ENCODE measurements at places on chromosomes 4 and X. TPM values are rescaled to one million over a fixed set of nuclear protein-coding genes. Genes with fewer than 3 reads are reported as not detected.

DNA sequence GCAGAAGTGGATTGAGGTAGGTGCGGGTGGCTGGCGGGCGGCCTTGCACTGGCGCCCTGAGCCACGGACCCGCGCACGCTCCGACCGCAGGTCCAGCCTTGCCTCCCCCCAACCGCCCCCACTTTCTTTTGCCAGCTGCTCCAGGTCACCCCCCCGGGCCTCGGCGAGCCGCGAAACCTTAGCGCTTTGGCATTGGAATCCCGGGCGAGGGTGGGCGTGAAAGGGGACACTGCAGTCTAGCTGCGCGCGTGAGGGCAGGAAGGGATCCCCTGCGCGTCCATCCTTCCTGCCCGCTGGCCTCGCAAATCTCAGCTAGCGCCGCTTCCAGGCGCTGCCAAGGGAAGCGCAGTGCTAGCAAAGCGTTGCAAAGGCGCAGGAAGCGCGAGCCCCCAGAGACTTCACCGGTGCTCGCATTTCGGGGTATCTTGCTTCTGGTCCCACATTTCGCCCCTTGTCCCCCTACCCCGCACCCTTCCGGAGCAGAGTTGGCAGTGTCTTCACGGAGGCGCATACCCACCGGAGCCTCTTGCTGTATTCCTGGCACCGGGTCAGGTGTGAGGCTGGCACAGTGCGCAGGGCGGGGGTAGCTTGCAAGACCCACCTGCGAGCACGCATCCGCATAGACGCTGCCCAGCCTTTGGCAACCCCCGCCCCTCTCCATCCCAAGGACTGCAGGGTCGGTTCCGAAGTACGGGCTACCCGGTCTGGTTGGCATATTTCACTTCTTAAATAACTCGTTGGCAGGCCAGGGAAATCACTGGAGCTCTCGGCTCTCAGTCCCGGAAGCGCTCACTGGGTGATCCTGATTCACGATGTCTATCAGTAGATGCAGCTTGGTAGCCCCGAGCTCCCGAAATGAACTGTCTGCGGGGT, 104.4 kb downstream of the UCHL1 start:
- no peak for DNase-seq

GRCh38 chrX:122703762-122704161, 480.3 kb upstream of the GRIA3 start:
- peak; percentile 33 for DNase-seq

DNA sequence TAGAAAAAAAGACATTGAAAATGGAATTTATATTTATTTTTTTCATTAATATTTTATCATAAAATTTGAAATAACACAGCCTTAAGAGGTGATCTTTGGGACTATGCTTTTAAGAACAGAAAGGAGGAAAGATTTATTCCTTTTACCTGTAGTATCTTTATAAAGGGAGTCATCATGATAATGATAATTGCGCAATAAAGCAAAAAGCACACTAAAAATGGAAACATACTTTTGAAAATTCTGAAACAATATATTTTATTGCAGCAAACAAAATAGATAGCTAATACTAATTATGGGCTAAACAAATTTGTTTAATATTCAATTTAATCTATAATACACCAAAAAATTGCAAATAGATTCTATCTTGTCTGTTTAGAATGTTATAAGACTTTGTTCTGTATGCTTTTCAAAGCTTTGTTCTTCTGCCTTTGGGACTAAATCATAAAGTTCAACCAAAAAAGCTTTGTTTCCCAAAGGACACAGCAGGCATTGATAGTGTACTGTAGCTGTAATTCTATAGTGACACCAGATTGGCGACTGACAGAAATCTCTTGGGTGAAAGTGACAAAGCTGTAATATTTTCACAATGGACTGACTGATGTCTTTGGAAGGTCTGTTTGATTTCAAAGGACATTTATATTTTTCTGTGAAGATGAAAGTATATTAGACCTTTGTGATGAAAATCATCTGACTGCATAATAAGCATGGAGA, 2156.6 kb upstream of the TENM3 start:
- no peak for DNase-seq

- DNase-seq = no peak
Measured at GRCh38 chr4:84324303-84325245, 174.5 kb downstream of the NKX6-1 start.

DNA sequence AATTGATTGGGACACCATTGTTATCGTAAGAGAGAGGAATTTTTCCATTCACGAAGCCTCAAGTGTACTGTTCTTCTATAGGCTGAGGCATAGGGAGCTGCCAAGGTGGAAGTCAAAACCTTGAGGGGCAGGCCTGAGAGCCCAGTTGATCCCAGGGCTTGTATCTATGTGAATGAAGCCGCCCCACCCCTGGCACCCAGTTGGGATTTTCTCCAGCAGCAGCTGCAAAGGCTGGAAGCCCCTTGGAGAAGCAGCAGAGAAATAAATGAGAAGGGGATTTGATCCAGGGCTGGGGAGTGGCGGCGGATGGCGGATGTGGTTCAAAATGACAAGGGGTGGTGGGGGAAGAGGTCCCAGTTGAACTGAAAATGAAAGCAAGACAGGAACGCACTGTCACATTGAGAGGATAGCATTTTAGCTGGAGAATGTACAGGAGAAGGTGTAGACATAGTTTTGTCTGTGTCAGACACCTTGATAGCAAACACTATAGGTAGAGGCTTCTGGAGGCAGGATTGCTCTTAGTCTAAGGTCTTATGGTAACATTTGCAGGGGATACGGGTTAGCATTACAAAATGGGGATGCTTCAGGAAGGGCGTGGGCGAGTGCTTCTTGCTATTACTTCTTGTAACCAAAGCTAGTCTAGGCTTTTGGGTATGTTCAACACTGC, 32.6 kb downstream of the DOCK11 start:
- no peak for DNase-seq

GRCh38 chrX:118660085-118660484, 67.3 kb upstream of the IL13RA1 start:
- DNase-seq = no peak

GRCh38 chr4:40840985-40841571, 91.3 kb downstream of the NSUN7 start:
- peak; percentile 81 for DNase-seq

DNA sequence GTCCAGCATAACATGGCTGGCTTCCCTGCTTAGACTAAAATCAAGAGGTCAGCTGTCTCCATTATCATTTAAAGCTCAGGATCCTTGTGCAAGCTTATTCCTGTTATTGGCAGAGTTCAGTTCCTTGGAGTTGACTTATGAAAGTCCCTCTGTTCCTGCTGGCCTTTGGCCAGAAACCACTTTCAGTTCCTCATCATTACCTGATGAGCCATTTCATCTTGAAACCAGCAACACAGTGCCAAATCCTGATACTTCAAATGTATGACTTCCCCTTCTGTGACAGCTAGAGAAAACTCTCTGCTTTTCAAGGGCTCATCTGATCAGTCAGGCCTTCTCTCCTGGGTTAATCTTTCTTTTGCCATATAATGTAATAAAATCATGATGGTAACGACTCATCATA, 110.6 kb upstream of the FSTL5 start:
- no peak for DNase-seq

DNA sequence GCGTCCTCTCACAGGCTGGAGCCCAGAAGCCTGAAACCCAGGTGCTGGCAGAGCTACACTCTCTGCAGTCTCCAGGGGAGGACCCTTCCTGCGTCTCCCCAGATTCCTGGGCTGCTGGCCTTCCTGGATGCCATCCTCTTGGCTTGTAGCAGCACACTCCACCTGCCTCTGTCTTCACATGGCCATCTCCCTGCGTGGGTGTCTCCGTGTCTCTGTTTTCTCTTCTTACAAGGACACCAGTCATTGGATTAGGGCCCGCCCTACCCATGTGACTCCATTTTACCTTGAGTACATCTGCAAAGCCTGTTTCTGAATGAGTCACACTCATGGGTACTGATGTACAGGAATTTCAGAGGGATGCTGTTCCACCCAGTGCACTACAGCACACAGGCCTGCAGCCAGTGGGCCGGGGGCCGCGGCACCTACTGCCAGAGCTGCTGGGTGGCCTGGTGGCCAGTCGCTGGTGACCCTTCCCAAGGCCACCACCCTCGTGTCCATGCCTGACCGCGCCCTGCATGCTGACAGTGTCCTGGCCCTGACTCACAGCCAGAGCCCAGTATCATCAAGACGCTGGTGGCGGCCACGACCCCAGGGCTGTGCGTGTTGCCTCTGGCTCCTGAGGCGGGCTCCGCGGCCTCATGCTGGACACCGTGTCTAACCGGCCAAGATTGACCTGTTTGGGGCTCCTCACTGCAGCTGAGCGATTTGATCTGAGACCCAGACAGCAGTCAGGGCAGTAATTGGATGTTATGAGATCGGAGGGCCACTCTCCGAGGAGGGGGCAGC, 63.6 kb upstream of the NKX1-1 start:
- DNase-seq = no peak

- no peak for DNase-seq
Measured at GRCh38 chr4:8009097-8009496, 69.4 kb upstream of the AFAP1 start.

GRCh38 chr4:31187979-31188378, 467.8 kb downstream of the PCDH7 start:
- no peak for DNase-seq

DNA sequence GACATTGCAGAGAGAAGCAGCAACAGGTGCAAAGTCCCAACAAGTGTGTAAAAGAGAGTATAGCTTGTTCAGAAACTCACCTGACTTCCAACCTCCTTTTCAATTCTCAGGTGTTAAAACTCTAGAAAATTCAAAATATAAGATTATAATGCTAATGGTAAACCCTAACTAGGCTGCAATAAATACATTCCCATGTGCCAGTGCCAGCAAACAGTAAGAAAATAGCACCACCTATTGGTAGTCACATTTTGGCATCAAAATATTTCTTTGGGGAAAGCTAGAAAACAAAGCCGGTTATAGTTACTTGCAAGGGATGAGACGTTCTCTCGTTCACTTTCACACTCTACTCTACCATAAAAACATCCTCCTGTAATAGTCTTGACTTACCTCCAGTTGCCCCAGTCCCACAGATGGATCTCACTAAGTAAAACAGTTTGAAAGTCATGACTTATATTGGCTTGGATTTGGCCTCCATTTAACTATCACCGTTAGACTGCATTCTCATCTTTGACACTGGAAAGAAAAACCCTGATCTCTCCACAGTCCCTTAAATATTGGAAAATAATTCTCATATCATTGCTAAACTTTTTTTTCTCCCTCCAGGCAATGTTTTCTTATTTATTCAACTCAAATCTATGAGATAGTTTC, 9.6 kb downstream of the BMP3 start:
- peak; percentile 61 for DNase-seq

GRCh38 chr4:19030048-19030447, 1008.5 kb upstream of the LCORL start:
- DNase-seq = peak; percentile 22

- no peak for DNase-seq
Measured at GRCh38 chrX:23799469-23800065, 16.6 kb downstream of the SAT1 start.

DNA sequence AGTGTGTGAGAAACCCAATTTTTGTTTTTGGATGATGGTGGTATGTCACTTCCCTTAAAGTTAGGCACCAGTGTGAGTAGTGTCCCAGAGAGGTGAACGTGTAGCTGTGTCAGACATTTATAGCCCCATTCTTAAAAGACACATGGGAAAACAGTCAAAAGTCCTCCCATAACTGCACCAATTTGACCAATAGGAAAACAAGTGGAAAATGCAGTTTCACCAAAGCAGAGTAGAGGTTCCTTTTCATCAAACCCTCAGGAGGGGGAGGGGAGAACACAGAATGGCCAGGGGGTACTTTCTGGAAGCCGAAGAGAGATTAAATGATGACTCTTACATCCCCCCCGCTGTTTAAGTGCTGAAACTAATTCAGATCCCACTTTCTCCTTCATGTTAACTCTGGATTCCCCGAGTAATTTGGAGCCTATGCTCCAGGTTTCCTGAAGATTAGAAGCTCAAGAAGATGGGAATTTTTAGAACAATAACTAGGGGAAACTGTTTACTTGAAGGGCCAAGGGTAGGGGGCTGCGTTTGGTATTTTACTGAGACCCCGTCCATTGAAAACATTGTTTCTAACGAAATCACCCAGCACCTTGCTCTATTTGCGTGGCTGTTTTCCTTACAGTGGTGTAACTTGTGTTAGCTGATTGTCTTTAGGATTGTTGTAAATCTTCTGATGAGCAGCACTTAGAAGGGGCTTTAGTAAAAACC, 2.1 kb upstream of the LEF1 start:
- DNase-seq = no peak

DNA sequence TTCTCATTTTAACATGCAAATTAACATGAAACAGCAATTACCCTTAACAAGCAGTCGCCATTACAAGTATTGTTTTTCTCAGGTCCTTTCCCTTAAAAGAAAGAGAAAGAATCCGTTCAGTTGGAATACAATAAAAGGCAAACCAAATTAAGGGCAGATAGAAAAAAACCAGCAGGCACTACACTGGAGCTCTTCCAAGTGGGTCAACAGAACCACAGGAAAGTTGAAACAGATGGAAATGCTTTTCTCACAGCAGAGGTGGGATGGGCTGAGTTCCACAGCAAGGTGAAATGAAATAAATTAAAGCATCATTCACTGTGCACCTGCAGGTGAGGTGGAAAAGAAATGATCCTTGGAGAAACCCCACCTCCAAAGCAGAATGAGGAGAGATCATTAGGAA, 102.6 kb downstream of the APBB2 start:
- no peak for DNase-seq

DNA sequence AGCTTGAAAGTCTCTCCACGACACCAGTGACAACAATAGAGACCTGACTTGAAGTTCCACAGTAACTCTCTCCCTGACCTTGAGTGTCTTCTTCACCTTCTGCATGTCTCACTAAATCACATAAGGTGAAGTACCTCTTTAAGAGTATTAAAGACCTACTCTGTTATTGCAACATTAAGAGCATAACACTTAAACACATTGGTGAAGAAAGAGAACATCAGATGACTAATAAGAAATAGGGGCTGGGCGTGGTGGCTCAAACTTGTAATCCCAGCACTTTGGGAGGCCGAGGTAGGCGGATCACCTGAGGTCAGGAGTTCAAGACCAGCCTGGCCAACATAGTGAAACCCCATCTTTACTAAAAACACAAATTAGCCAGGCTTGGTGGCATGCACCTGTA, 33.9 kb upstream of the MAPK10 start:
- no peak for DNase-seq

DNA sequence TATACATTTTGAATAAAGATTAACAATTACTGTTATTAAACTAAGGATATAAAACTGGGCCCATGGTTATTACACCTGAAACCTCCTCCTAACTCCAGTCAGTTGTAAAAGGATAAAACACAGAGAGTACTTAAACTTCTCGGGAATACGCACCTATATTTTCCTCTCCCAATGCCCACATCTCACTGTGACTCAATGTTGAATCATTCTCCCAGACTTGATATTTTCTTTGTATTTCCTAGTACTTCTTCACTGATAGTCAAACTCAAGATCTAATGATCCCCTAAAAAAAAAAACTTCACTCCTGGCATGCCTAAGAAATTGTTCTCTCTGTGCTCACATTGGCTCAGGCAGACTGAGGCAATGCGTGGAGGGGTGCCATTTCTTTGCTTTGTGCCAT, 212.5 kb upstream of the DKK2 start:
- DNase-seq = no peak

ZCCHC18 gene
- total RNA-seq = 0.34 TPM

CXCL1 gene
- 0.96 TPM for total RNA-seq

METAP1 gene
- 49.0 TPM for total RNA-seq

ETFDH gene
- total RNA-seq = 21.8 TPM

STARD8 gene
- 1.9 TPM for total RNA-seq

LUZP4 gene
- total RNA-seq = not detected

CSN3 gene
- total RNA-seq = not detected

All from HFFc6 (cell line).